ENCODE measurements at places on chromosomes 16 and 17.

DNA sequence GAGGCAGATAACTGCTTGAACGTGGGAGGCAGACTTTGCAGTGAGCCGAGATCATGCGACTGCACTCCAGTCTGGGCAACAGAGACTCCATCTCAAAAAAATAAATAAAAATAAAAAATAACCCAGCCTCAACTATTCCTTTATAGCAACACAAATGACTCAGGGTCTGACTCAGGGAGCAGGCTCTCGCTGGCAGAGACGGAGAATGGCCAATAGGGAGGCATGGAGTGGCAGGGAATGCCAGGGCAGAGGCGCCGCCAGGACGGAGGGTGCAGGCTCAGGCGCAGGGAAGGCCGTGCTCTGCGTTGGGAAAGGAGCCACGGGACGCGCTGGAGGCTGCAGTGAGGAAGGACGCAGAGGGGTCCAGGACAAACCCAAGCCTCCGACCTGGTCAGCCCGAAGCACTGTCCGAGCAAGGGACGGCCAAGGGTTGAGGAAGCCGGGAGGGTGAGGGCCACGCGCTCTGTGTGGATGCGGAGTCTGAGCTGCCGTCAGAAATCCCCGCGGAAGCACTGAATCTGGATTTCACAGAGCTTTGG lies 40.3 kb downstream of the PKD1 start:
- no peak for DNase-seq

- no peak for DNase-seq
Measured at GRCh38 chr16:22307838-22308237, 10.6 kb downstream of the POLR3E start.

- no peak for DNase-seq
Measured at GRCh38 chr17:39261286-39261685, 35.5 kb upstream of the STAC2 start.

- no peak for DNase-seq
Measured at GRCh38 chr17:13843862-13844635, 225.3 kb upstream of the COX10 start.

GRCh38 chr17:73586921-73587602 lies 57.2 kb downstream of the SDK2 start:
- no peak for DNase-seq

GRCh38 chr17:63258785-63259184 lies 187.3 kb downstream of the CYB561 start:
- DNase-seq: no peak

GRCh38 chr17:67841992-67842391 lies 16.7 kb downstream of the BPTF start:
- no peak for DNase-seq
